Activated CD4-positive, alpha-beta T cell treated with anti-CD3 and anti-CD28 coated beads, Interleukin-2, amount 50 U/mL, for 1 hour (primary cell): ENCODE measurements at places on chromosomes 1 and 21.

- DNase-seq = peak; percentile 16
Measured at GRCh38 chr1:12047120-12047876, 15.8 kb upstream of the TNFRSF8 start.

DNA sequence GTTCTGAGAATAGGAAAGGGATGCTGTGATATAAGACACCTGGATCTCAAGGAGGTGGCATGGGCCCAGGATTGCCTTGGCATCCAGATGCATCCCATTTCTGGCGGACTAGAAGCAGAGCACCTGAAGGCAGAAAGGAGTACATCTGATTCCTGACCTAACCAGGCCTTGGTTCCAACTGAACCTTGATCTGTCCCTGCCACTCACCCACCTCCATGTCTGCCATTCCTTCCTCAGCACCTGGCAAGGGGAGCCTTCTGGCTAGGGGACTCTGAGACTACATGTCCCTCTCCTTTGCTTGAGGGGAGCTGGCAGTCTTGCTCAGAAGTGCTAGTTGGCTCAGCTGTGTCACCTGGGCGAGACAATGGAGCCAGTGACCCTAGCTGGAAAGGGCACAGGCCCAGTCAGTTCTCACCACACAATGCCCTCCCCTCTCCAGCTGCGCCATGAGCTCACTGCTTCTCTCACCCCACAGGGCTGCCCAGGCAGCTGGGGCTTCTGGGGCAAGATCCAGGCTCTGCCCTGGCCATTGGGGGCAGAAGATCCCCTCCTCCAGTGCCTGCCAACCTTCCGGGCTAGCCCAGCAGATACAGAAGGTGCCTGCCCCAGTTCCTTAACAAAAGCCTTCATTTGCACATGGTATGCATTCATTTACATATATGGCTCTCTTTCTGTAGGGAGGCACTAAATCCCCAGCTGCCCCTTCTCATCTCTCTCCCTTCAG lies 2.9 kb downstream of the IGSF8 start:
- no peak for DNase-seq

DNA sequence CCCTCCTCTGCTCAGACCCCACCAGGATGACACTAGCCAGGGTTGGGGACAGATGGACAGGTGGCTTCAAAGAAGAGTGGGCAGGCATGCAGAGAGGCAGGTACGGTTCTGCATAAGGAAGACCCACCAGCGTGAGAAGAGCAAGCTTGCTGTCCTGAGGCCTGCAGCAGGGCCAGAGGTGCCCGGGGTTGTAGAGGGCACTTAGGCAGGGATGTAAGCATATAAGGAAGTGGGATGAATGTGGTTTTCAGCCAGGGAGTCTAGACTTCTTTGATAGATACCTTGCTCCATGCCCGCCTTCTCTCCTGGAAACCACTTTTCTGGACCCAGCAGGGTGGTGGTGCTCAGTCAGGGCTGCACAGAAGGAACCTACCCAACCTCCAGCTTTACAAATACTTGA lies 1.4 kb downstream of the TTC39A start:
- no peak for DNase-seq

DNA sequence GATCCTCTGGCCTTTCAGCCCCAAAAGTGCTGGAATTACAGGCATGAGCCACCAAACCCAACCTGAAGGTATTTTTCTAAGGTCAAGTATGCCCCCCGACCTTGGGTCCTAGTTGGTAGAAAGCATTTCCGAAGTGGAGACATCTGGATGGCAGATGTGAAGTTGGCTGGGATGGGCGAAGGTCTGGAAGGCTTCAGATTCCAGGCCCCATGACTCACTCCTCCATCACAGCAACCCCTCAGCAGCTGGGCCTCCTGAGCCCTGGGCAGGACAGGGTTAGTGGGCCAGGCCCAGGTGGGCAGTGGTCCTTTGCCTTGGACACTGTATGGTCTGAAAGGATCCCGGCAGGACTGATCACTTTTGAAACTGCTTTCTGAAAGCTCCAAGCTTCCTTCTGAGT lies 23.3 kb downstream of the NAV1 start:
- no peak for DNase-seq

DNA sequence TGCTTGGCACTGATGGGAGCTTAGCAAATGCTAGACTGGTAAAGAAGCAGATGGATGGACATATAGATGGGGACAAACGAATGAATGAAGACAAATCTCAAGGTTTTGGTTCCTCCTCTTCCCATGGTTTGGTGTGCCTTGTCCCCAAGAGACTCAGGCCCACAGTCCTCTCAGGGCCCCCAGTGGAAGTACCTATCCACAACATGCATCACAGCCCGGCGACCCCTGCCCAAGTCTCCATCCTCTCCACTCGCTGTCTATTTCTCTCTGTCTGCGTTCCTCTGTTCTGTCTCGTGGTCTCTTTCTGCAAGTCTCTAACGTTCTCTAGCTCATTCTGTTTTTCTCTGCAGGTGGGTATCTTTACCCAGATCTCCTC lies 85.8 kb downstream of the GLIS1 start:
- DNase-seq = no peak

DNA sequence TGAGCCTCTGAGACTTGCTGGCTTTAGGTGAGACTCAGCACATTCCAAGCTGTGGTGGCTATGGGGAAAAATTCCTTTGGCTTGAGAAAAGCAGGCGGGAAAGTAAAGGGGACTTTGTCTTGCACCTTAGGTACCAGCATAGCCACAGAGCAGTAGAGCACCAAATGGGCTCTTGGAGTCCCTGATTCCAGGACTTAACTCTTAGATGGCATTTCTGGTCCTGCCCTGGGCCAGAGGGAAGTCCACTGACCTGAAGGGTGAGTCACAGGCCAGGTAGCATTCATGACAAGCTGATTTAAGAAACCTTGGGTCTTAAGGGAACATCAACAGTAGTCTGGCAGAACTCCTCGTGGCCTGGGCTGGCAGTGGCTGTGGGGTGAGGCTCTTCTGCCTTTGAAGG lies 344.7 kb downstream of the DUSP10 start:
- DNase-seq = no peak

DNA sequence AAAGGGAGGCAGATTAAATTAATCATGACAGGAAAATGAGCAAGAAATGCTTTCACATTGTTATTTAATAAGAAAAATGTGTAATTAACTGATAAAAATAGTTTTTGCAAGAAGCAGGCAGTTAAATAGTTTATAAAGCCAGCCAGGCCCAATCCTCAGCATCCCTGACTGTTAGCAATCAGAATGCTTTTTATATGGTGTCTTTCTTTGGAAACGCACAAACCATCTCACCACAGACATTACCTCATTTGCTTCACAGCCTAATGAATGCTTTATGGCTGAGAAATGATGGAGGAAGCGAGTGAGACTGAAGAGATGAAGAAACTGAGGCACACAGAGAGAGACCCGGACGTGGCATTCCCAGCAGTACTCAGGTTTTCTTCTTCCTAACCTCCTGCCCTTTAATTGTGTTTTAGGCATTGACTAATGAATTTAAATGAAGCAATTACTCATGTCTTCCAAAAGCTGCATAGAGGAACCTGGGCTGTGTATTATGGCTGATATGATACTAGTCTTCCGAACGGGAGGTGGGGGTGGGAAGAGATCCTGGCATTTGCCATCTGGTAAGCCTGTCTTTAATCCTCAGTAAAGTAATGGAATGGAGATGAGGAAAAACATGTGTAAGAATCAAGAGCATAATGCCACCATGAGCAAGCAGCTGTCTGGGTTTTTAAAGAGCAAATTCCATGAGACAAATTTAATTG lies 116.1 kb upstream of the LMO4 start:
- no peak for DNase-seq

DNA sequence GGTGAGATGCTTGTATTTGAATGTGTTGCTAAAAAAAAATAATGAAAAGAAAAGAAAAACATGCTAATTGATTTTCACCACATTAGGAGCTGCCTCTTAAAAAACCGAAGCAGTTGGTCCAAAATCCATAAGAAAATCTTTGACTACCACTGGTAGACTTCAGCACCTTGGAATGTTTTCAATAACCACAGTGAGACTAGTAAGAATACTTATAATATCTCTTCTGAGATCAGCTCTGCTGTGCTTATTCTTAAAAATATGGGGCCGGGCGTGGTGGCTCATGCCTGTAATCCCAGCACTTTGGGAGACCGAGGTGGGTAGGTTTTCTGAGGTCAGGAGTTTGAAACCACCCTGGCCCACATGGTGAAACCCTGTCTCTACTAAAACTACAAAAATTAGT lies 15.1 kb downstream of the NFYC start:
- DNase-seq = no peak

GRCh38 chr1:159911326-159912070 lies 11.5 kb upstream of the CFAP45 start:
- DNase-seq = no peak

- DNase-seq = no peak
Measured at GRCh38 chr1:3352952-3353331, 101.5 kb upstream of the ARHGEF16 start.

DNA sequence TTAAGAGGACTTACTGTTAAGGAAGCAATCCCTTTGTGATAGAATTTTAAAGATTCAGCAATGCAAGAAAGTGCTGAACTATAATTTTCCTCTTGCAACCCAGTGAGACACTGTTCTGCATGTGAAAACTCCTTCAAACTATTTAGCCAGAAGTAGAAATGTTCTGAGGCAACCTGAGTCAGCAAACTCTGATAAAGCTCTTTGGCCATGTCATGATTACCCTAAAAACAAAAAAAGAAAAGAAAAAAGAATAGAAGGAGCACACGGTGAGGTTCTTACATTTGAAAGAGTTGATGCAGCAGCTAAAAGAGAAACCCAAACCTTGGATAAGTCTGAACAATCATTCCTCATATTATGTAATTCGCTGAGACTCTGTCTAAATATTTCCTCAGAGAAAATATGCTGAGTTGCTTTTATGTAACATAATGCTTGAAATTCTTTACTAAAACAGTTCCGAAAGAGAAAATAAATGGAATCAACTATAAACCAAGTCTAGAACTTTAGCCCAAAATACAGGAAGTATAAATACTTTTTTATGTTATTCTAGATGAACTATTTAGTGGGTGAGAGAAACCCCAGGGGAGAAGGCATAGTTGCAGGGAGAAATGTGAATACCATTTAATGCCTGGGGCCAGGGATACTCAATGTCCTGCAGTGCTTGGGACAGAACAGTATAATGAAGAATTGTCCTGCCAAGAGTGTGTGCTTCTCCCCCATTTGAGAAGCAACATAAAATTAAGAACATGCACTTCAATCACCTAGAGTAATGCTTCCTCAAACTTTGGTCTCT lies 60.0 kb downstream of the INTS7 start:
- no peak for DNase-seq

DNA sequence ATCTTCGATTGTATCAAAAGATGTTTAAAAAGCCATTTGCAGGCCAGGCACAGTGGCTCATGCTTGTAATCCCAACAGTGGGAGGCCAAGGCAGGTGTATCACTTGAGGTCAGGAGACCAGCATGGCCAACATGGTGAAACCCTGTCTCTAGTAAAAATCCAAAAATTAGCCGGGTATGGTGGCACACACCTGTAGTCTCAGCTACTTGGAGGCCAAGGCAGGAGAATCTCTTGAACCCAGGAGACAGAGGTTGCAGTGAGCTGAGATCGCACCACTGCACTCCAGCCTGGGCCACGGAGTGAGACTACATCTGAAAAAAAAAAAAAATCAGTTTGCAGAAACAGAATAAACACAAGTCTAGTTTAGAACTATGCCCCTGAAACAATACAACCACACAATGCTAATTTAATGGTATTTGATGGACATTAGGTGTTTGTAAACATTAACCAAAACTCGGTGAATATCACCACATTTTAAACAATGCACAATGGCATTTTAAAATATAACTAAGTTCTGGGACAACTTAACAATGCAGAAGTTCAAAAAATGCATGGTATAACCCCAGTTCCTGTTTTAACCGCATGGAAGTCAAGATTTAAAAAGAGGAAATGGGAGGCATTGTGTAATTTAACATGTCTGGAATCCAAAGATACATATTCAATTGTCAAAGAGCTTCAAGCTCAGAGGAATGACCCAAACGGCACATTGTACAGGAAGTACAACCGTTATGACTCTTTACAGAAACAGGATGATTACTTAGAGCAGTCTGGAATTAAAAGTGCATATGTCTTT lies 7.1 kb upstream of the PTTG1IP start:
- no peak for DNase-seq

- DNase-seq = no peak
Measured at GRCh38 chr1:100795646-100795985, 76.1 kb downstream of the VCAM1 start.

DNA sequence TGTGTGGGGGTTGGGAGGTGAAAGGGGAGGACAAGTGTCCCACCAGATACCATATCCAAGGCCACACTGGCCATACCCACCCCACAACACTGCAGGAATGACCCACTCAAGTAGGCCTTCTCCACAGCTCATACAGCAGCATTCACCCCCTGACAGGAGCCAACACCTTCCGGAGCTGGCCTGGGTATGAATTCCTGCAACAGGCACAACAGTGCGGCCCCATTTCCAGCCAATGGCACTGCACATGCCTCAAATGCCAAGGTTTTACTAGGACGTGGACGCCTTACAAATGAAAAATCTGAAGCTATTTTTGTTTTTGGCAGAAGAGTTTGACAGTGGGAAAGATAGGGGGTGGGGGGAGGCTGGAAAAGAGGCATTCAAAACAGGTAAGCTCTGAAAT lies 2.0 kb downstream of the KCND3 start:
- DNase-seq = no peak

DNA sequence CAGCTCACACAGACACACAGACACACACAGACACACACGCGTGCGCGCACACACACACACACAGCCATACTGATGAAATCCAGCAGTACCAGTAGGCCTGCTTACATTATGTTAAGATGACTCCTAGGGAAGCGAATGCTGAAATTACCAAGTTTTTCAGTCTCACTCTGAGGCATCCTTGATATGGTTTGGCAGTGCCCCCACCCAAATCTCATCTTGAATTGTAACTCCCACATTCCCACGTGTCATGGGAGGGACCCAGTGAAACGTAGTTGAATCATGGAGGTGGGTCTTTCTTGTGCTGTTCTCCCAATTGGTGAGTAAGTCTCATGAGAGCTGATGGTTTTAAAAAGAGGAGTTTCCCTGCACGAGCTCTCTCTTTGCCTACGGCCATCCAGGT lies 64.1 kb downstream of the TIAM1 start:
- DNase-seq = no peak

- no peak for DNase-seq
Measured at GRCh38 chr1:206896261-206896660, 982 bp upstream of the IL24 start.

DNA sequence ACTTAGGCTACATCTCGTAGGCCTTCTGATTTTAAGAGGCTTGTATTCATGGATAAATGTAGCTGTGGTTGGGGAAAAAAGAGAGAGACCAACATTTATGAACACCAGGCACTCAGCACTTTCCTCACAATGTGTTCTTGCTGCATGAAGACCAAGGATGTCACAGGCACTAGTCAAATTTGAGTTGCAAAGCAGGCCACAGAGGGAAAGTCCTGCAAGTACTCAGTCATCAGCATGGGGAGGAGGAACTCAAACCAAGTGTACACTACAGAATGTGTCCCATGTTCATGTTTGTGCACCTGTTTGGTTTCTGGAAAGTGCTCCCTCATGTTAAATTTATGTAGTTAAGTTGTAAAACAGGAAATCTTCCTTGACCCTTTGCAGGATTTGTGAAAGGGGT lies 8.7 kb upstream of the MAP3K7CL start:
- DNase-seq = no peak

- DNase-seq = no peak
Measured at GRCh38 chr1:101723415-101723814, 273.3 kb downstream of the OLFM3 start.
